ENCODE measurements at places on chromosomes 5 and 9.

GRCh38 chr9:14799030-14799429, 76.5 kb upstream of the CER1 start:
- no peak overlapping the region for H3K4me3 ChIP-seq
- DNase-seq = no peak
- H3K36me3 ChIP-seq = no peaks in the 10 kb centered on the region
- H3K27me3 ChIP-seq = no peaks in the 10 kb centered on the region
- H3K4me1 ChIP-seq = no peaks in the 10 kb centered on the region

DNA sequence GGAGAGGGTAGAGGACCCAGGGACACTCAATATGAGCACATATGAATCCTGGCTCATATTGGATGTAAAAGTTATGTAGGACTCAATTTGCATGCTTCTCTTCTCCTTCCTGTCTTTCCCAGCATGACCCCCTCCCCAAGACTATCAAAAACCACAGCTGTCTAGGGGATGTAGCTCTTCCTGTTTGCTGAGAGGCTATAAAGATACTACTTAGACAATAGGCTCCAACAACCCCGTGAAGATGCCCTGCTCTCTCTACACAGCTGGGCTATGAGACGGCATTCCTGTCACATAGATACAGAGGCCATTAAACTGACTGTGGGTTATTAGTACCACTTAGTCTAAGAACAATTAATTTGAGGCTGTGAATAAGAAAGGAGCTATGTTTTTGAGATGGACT, 56.5 kb upstream of the PCSK1 start:
- H3K27ac ChIP-seq = no peak overlapping the region
- H3K4me1 ChIP-seq = peaks cover 3% of the 10 kb centered on the region
- H3K4me3 ChIP-seq = no peak overlapping the region
- no peaks in the 10 kb centered on the region for H3K27me3 ChIP-seq

GRCh38 chr9:108766626-108767161, 89.1 kb downstream of the ACTL7B start:
- no peak overlapping the region for H3K27ac ChIP-seq
- no peaks in the 10 kb centered on the region for H3K4me1 ChIP-seq
- no peak for DNase-seq
- H3K4me3 ChIP-seq = no peak overlapping the region
- H3K27me3 ChIP-seq = no peaks in the 10 kb centered on the region

GRCh38 chr9:98927724-98928123, 16.0 kb upstream of the COL15A1 start:
- H3K27me3 ChIP-seq = no peaks in the 10 kb centered on the region
- no peak for DNase-seq
- no peaks in the 10 kb centered on the region for H3K4me1 ChIP-seq
- no peak overlapping the region for H3K27ac ChIP-seq
- H3K36me3 ChIP-seq = no peaks in the 10 kb centered on the region

GRCh38 chr9:92807031-92807756, 42.6 kb upstream of the BICD2 start:
- no peak overlapping the region for H3K27ac ChIP-seq
- H3K4me3 ChIP-seq = no peak overlapping the region
- no peaks in the 10 kb centered on the region for H3K27me3 ChIP-seq
- DNase-seq = no peak

DNA sequence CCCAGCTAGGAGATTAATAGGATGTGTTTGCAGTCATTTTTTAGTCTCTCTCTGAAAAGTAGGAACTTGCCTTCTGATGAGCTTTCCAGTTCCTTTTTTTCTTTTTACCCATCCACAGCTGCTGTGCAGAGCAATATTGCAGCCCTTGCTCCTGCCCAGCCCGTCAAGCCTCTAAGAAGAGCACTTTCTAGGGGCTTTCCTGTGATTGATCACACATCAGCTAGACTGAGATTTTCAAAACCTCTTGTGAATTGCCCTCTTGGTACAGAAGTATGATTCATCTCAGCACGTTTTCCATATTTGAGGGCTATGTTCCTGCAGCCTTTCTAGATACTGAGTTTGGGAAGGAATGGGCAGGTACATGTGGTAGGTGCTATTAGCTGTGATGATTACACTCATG, 93.9 kb downstream of the GALNT10 start:
- no peaks in the 10 kb centered on the region for H3K4me1 ChIP-seq
- no peaks in the 10 kb centered on the region for H3K36me3 ChIP-seq
- DNase-seq = no peak

- no peaks in the 10 kb centered on the region for H3K4me1 ChIP-seq
- no peaks in the 10 kb centered on the region for H3K27me3 ChIP-seq
- no peaks in the 10 kb centered on the region for H3K36me3 ChIP-seq
- no peak overlapping the region for H3K4me3 ChIP-seq
- DNase-seq = no peak
Measured at GRCh38 chr5:174400461-174400860, 323.9 kb upstream of the MSX2 start.

- H3K4me1 ChIP-seq = no peaks in the 10 kb centered on the region
- no peak overlapping the region for H3K4me3 ChIP-seq
- H3K27me3 ChIP-seq = no peaks in the 10 kb centered on the region
- peaks cover 2% of the 10 kb centered on the region for H3K36me3 ChIP-seq
Measured at GRCh38 chr9:101571114-101571513, 23.7 kb downstream of the PPP3R2 start.

DNA sequence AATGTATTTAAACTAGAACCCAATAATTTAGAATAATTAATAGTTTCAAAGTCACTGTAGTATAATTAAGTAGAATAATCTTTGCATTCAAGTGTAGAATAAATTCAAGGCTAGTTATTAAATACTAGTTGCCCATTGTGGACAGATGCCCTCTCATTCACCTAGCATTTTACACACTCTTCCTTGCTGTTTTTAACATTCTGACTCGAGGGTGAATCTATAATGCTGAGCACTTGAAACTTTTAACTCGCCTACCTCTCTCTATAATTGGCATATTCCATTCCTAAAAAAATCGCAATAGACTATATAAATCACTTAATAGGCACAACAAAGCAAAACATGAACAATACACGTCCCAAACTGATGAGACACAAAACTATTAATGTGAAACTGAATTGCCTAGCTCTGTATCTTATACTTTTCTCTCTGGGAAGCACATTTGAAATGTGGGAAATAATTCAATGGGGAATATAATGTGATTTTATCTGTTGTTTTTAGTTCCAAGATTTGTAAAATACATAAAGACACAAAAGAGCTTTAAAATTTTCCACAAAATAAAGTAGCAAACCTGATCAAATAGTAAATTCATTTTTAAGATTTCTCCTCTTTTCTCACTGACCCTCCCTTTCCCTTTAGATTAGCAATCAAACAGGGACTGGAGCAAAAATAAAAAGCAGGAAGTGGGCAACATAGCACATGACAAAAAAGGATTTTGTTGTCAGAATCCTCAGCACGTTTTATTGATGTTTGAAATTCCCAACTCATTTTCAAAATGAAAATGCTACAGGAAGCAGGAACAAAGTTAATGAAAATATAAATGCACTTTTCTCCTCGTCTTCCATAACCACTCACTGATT, 295.6 kb downstream of the PDE4D start:
- H3K4me1 ChIP-seq = peaks cover 2% of the 10 kb centered on the region
- peak overlapping the region; percentile 36 for H3K27ac ChIP-seq
- H3K36me3 ChIP-seq = no peaks in the 10 kb centered on the region
- no peak for DNase-seq
- H3K27me3 ChIP-seq = no peaks in the 10 kb centered on the region

GRCh38 chr5:6675784-6676491, 37.3 kb upstream of the TENT4A start:
- no peak overlapping the region for H3K4me3 ChIP-seq
- H3K36me3 ChIP-seq = no peaks in the 10 kb centered on the region
- no peak for DNase-seq

DNA sequence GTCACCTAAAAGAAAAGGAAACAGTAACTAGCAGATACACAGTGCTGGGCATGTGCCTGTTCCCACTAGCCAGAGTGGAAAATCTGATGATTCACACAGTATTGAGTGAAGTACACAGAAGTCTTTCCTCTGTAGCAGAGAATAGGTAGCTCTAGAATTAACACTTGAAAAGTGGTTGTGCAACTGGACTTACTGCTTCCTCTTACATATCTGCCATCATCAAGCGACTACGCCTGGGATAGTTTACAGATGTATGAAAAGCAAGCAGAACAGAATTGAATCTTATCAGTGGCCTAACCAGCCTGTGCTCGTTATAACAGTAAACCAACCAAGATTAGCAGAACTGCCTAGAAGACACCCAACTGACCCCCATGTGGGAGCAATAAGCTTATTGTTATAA, 130.6 kb downstream of the DTWD2 start:
- H3K27ac ChIP-seq = no peak overlapping the region
- H3K4me3 ChIP-seq = no peak overlapping the region
- H3K4me1 ChIP-seq = no peaks in the 10 kb centered on the region
- no peak for DNase-seq
- H3K36me3 ChIP-seq = no peaks in the 10 kb centered on the region

GRCh38 chr5:137856916-137857862, 10.5 kb upstream of the MYOT start:
- no peaks in the 10 kb centered on the region for H3K27me3 ChIP-seq
- H3K4me1 ChIP-seq = peaks cover 3% of the 10 kb centered on the region
- no peak for DNase-seq
- H3K4me3 ChIP-seq = no peak overlapping the region

DNA sequence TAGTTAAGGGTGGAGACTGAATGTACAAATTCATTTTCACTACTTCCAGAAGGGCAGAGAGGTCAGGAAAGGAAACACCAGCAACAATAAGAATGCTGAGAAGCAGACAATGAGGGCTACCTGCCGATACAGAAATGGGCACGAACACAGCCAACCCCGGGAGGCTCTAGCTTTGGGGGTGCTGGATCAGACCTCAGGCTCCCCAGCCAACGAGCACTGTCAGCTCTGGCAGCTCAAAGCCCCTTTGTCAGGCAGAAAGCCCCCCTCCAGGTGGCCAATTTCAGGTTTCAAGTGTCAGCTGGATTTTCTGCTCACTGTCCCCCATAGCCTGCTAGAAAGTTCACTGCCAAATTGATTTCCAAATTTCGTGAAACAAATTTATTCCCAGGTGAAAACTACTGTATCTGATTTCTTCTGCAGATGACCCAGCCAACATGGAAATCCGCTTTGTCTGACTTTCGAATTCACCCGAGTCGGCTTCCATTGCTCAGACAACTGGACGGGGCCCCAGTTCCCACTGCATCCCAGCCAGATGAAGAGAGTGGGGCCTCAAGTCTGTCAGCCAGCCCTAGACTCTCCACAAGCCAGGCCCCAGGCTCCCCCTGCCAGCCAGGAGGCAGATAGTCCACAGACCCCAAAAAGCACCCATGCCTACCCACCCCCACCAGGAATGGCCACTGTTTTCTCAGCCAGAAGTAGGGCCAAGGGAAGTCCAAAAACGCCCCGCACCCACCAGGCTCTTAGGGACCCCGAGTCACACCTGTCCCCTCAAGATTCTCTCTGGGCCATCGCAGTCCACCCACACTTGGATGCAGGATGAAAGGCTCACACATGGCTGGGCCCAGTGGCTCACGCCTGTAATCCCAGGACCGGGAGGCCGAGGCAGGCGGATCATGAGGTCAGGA, 96.5 kb upstream of the PHYKPL start:
- H3K4me3 ChIP-seq = no peak overlapping the region
- no peak overlapping the region for H3K27ac ChIP-seq
- peak; percentile 32 for DNase-seq
- no peaks in the 10 kb centered on the region for H3K4me1 ChIP-seq
- no peaks in the 10 kb centered on the region for H3K36me3 ChIP-seq

Data from aorta (tissue), 5 donors.